Calu3 (cell line): ENCODE measurements at places on chromosomes 4 and X.

- DNase-seq: no peak
These were observed 216.6 kb downstream of the KDR start for GRCh38 chr4:54908763-54909162.

- DNase-seq: no peak
These were observed 128.5 kb downstream of the LARP7 start for GRCh38 chr4:112765317-112765974.

- DNase-seq: no peak
These were observed 108.3 kb downstream of the JADE1 start for GRCh38 chr4:128917781-128918180.

DNA sequence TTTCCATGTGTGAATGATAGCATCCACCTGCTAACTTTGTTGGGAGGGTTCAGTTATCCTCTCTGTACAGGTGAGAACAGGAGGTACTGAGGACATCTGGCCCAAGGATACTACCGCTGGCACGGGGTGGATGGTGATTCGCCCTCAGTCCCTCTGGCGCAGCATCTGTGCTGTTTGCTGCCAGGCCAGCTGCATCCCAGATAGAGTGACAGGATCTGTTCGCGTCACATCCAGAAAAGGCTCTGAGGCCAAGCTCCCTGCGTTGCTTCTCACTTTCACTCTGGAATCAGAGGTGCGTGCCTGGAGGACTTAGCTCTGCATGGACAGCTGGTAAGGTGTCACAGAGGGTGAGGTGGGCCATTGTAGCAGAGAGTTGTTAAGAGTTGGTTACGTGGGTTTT lies 95.4 kb downstream of the TBL1X start:
- no peak for DNase-seq

DNA sequence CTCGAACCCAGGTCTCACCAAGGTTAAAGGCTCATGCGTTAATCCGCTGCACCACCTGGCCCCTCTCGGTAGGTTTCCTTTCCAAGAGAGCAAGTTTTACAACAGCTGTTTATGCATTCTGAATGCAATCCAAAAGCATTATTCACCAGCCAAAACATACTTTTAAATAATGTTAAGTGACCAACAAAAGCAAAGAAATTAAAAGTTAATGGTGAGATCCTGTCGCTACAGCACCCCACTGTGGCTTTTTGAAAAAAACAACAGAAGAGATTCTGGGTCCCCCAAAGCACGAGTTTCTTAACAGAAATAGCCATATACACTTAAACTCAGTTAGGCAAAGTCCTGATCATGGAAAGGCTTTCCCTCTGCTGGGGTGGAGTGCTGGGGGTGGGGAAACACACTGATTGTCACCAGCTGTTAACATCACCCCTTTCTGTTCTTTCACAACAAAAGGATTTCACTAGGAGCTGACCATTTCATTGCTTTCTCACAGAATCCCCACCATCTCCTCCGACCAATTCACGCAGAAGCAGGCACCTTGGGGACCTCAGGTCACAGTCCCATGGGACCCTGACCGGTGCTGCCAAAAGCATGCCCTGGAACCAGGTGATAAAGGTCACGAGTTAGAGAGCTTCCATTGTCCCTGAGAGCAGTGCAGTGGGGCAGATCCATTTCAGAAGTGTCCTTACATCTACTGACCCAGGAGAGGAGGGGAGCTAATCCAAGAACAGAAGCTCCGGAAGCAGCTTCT lies 51.2 kb downstream of the ZNF827 start:
- DNase-seq: no peak

- DNase-seq: peak; percentile 84
These were observed 46.4 kb upstream of the ENPP6 start for GRCh38 chr4:184263910-184264732.

- no peak for DNase-seq
These were observed 6.8 kb downstream of the ARMCX5 start for GRCh38 chrX:102606115-102606514.

DNA sequence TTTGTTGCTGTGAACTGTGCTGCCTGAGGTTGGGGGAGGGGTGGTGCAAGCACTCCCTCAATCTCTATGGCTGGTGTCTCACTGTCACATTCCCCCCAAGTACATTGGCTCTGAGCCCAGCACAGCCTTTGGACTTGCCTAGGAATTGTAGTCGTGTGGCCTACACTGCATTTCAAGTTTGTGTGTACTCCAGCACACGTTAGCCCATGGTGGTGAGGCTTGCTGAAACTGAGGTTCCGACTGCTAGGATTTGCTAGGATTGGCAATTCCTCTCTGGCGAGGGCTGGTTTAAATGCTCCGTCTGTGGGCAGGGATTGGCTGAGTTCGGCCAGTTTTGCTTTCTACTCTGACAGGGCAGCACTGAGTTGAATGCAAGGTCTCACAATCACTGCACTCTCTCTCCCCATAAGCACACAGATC lies 121.7 kb upstream of the CXXC4 start:
- DNase-seq: no peak

- DNase-seq: no peak
These were observed 965.9 kb upstream of the DIAPH2 start for GRCh38 chrX:95718746-95719145.

- no peak for DNase-seq
These were observed 34.4 kb downstream of the FAM13A start for GRCh38 chr4:89022426-89023128.

- DNase-seq: no peak
These were observed 20.2 kb downstream of the PPA2 start for GRCh38 chr4:105453550-105454205.

GRCh38 chrX:45447995-45448394 lies 247.3 kb upstream of the DIPK2B start:
- no peak for DNase-seq

GRCh38 chr4:30957706-30958105 lies 237.5 kb downstream of the PCDH7 start:
- no peak for DNase-seq

- DNase-seq: no peak
These were observed 161.0 kb upstream of the FGF13 start for GRCh38 chrX:138872537-138872936.

- no peak for DNase-seq
These were observed 87.4 kb downstream of the ATXN3L start for GRCh38 chrX:13232484-13232883.

DNA sequence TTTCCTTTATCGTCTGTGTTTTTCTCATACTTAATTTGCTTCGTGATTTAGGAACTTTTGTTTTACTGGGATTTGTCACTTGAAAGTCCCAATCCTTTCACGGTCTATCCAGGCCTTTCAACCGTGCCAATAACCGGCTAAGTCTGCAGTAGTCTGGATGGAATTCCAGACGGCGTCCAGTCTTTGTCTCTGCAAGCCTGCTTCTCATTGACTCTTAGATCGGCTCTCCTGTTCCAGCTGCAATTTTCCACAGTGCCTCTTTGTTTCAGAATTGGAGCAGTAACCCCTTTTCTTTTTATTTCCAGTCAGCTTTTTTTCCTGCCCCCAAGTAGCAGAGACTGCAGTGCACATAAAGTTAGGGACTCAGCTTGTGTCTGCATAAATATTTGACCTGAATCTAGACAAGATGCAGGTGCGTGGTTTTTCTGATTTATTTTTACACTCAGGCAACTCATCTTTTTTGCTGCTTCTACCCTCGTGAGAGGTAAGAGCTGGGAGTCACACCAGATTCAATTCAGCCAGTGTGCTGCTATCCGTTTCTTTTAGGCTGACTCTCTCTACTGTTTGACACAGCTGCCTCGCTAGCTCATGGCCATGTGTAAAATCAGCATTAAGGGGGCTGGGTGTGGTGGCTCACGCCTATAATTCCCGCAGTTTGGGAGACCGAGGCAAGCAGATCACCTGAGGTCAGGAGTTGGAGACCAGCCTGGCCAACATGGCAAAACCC lies 37.4 kb upstream of the DHRSX start:
- no peak for DNase-seq

DNA sequence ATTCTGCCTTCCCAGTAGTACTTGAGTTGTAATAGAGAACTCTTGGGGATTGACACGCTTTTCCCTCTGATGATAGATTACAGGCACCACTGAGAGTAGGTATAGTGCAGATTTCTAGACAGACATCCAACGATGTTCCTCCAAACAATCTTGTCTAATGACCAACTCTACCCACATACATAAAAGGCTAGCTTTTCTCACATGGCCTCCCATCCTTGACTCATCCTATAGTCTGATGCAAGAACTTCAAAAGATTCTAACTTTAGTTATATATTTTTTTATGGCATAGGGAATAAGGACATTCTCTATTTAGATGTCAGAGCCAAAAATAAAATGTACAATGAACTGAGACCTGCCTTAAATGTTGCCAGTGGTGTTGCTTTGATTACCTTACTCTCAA lies 60.9 kb downstream of the GLRA2 start:
- DNase-seq: no peak

- DNase-seq: no peak
These were observed 183.1 kb upstream of the ARX start for GRCh38 chrX:25198891-25199290.

DNA sequence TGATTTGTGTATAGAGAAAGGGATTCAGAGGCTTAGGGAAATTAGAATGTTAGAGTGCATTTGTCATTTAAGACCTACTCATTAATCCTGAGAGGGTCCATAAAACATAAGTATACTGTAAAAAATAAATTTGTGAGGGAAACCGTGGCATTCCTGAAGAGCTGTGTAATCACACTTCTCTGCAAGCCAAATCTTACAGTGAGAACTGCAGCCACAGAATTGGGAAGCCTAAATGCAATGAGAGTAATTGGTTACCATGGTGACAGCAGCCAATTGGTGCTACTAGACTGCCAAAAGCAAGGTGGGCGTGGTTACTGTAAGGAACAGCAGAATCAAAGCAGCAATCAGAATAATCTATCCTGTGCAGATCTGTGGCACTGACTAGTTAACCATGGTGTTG lies 345.2 kb upstream of the GRID2 start:
- DNase-seq: no peak

GRCh38 chrX:153560466-153560865 lies 38.5 kb downstream of the CCNQ start:
- DNase-seq: no peak

DNA sequence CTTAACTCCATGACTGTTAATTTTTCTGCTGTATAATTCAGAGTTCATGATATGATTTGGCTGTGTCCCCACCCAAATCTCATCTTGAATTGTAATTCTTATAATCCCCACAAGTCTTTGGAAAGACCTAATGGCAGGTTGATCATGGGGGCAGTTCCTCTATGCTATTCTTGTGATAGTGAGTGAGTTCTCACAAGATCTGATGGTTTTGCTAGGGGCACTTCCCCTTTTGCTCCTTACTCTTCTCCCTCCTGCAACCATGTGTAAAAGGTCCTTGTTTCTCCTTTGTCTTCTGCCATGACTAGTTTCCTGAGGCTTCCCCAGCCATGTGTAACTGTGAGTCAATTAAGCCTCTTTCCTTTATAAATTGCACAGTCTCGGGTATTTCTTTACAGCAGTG lies 1751.9 kb downstream of the ARAP2 start:
- DNase-seq: no peak

GRCh38 chr4:88613417-88613875 lies 21.2 kb downstream of the HERC3 start:
- DNase-seq: peak; percentile 13

- DNase-seq: no peak
These were observed 160.0 kb downstream of the HNRNPD start for GRCh38 chr4:82213485-82214417.

- DNase-seq: no peak
These were observed 170.9 kb downstream of the AFAP1 start for GRCh38 chr4:7768736-7769135.

GRCh38 chr4:98794565-98795205 lies 134.2 kb downstream of the EIF4E start:
- no peak for DNase-seq

DNA sequence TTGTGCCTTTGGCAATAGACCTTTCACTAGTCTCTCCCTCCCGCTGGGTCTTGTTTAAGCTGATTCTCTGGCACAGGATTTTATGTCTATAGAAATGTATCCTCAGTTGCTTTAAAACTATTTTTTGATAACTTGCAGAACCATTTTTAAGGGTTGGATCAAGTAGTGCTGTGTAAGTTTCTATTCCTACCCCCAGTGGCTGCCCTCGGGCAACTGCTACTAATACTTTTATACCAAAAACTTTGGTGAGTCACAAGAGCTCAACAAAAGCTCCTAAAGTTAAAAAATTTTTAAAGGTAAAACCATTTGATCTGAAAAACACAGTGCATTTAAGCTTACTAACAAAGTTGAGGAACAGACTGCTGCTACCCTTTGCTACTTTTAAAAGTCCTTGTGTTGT lies 1460.6 kb upstream of the PCDH7 start:
- no peak for DNase-seq

DNA sequence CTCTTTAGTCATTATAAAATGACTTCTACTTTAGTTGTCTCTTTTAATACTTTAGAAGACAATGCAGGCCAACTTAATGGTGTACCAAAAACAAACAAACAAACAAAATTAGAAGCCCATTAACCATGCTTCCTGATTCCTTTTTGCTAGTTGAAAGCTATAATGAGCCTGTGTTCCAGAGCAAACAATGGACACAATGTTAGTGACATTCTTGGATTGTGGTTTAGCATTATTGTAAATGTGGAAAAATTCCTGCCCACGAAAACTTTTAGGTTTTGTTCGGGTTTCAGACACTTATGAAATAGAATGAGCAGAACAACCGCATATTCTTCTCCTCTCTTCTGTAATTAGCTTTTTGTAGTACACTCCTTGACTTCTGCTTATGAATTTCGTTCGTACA lies 1682.7 kb upstream of the PCDH7 start:
- no peak for DNase-seq

DNA sequence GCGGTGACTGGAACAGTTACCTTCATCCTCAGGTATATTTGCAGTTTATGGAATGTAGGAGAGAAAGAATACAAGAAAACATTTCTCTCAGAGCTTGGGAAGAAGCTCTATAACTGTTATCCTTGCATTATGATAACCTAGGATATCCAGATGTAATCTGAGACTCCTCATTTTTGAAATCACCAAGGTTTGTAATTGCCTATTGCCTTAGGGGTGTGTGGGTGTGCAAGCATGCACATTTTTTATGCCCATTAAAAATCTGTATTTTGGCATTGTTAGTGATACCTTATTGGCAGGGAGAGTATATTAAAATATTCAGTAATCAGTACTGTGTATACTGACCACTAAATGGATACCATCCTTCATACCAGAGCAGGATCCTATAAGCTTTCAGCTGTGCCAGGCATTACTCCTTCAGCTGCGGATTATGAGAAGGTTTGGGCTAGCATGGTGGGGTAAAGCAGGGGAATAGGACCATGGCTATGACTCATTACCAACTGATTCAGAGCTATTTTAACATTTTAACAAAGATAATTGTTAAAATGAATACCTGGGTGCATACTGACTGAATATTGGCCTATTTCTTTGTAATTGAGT lies 8.3 kb downstream of the SEC24B start:
- no peak for DNase-seq

- no peak for DNase-seq
These were observed 107.5 kb downstream of the EGF start for GRCh38 chr4:110020139-110020538.

- DNase-seq: no peak
These were observed 81.3 kb upstream of the TRPC5 start for GRCh38 chrX:112163906-112164305.

- no peak for DNase-seq
These were observed 23.1 kb upstream of the TLR7 start for GRCh38 chrX:12843668-12844279.

- DNase-seq: no peak
These were observed 182.3 kb downstream of the BANK1 start for GRCh38 chr4:101972791-101973190.
